Fibroblast of lung (primary cell): ENCODE measurements at places on chromosomes 7 and 10.

DNA sequence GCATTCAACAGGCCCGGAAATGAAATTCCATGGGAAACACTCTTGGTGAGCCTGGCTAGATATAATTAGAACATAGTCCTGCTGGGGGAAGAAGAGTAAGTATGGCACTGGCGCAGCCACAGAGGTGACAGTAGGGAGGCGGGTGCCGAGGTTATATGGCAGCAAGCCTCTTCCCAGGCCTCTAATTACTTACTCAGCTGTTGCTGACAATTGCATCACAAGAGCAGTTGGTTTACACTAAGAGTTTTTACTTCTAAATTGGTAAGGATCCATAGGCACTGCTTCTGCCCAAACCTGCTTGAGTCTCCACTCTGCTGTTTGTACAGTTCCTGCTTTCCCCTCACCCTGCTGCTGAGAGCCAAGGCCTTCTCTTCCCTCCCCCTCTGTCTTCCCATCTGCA is 93.3 kb upstream of the DUSP5 start:
- DNase-seq: peak; percentile 80

GRCh38 chr7:148327379-148327778 is 263.2 kb upstream of the C7orf33 start:
- DNase-seq: no peak

- DNase-seq: no peak
Measured at GRCh38 chr7:148261996-148262688, 328.4 kb upstream of the C7orf33 start.

GRCh38 chr7:64541438-64542359 is 21.2 kb downstream of the ZNF680 start:
- peak; percentile 66 for DNase-seq

- DNase-seq: no peak
Measured at GRCh38 chr7:41084381-41084780, 618.5 kb downstream of the INHBA start.

DNA sequence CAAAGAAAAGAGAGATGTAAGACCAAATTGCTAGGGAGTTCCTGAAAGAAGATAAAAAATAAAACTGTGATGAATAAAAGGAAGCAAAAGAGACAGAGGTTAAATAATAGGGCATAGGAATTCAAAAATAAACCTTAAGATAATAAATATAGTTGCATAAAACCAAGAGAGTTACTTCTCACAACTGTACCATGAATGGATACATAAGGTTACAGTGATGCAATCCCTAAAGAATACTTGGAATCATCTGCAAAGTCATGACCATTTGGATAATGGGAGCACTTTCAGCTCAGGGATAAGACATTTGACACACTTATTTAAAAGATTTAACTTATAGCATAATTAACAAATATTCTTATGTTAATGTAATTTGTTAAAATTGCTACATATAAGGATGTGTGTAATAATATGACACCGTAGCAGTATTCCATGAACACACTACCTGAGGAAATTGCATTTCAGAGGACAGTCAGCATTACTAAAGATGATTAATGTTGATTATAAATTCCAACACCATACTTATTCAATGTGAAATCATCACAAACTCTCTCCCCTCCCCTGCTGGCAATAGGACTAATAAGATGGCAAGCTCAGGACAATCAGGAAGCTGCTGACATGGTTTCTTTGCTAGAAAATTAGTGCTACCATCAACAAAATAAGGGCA is 202.1 kb upstream of the AKR1E2 start:
- peak; percentile 42 for DNase-seq

GRCh38 chr10:75904499-75905283 is 473.3 kb downstream of the LRMDA start:
- no peak for DNase-seq

DNA sequence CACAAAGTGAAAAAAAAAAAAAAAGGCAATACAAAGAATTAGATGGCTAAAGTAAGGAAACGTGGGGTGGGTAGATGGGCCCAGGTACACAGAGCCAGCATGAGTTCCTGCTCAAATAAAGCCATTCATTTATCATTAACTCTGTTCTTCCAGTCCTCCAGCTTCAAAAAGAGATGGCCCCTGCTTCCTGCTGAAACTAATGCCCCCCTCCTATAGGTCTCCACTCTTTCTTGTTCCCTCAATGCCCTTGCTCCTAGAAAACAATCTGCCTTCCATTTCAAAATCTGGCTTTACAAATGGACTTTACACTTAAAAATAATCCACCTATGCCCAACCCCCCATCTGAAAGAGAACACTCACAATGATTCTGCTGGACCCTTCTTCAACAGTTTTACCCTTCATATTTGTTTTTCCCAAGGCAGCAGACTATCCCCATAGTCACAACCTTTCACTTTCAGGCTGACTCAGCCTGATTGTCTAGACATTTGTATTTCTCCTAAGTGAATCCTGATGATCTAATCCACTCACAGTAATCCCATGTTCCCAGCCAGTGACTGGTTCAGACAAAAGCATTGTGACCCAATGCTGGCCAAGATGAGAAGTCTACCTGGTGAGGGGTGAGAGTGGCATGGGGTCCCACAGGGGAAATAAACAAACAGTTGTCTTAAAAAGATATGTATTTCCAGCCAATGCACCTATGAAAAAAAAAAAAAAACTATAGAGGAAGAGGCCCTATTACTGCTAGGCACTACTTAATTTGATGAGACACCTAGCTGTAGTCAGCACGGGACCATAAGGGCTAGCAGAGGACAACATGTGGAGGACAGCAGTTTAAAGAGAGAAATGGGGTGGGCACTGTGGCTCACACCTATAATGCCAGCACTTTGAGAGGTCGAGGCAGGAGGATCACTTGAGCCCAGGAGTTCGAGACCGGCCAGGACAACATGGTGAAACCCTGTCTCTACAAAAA is 74.6 kb upstream of the GRID1 start:
- DNase-seq: peak; percentile 23

DNA sequence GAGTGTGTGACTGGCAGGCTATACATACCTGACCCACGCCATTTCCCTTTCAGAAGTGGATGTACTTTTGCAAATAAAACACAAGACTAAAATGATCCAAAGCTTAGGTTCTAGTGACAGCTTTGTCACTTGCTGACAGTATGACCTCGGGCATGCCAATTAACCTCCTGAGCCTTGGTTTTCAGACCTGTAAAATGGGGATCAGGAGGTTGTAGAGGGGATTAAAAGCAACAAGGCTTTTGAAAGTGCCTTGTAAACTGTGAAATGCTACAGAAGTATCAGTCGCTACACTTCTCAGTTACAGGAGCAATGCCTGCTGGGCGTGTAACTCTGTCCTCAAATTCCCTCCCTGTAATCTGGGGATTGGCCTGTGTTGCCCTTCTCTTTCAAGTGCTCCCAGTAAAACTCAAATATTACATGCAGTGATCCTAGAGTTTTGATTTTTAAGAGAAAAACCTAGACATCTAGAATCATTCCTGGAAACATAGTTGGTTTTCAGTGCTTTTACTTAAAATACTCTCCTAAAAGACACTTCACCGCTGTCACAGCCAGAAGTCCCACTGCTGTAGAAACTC is 8.8 kb upstream of the GRB10 start:
- peak; percentile 18 for DNase-seq

DNA sequence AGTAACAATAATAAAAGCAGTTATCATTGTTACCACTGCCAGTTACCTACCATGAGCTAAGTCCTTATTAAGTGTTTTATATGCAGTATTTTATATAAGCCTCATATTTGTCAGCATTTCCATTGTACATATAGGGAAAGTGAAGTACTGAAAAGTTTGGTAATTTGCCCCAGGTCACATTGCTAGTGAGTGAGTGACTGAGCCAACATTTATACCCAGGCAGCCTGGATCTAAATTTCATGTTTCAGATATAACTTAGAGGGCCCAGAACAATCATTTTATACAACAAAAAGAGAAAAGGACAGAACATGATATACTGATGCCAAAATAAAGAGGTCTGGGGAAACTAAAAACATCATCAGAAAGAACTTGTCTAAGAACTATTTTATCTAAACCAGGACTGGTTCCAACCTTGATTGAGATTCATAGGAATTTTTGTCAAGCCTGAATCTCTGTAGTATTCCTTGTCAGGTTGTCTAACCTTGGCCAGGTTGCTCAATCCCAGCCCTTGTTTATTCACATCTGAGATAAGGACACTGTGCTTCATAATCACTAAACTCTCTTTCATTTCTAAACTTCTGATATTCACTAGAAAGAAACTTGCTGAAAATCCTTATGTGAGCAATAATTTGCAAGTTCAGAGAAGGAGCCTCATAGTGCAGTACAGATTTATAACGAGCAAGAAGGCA is 308.2 kb downstream of the IPMK start:
- DNase-seq: no peak

GRCh38 chr10:102175415-102175814 is 23.2 kb downstream of the NOLC1 start:
- DNase-seq: peak; percentile 20

- DNase-seq: peak; percentile 84
Measured at GRCh38 chr7:140876519-140877248, 48.0 kb downstream of the BRAF start.

- no peak for DNase-seq
Measured at GRCh38 chr7:98807068-98808048, 62.5 kb downstream of the TMEM130 start.

GRCh38 chr10:129120441-129120840 is 346.6 kb upstream of the MGMT start:
- no peak for DNase-seq

DNA sequence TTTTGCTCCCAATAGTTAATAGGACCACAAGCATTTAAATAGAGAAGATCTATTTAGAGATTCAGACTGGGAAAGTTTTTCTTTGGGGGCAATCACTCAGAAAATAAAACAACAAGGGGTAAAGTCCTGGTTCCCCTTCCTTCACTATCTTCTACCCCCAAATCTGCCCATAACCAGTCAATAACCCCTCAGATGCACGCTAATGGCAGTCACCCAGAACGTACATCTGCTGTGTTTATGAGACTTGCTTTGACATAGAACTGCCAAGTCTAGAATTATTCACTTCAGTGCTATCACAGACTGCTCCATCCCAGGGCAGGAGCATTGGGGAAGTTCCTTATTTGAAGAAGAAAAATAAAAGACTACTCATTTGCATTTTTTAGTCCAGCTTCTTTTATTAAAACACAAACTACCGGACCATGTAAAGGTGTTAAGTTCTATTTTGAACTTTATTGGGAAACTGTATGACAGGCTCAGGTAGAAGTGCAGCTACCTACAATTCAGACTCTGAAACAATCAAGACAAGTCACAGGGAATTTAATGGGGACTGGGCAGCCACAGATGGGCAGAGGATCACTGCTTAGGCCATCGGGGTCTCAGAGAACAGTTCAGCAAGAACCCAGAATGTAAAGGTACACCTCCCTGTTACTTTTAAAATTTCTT is 38.4 kb downstream of the ANK3 start:
- DNase-seq: peak; percentile 16

DNA sequence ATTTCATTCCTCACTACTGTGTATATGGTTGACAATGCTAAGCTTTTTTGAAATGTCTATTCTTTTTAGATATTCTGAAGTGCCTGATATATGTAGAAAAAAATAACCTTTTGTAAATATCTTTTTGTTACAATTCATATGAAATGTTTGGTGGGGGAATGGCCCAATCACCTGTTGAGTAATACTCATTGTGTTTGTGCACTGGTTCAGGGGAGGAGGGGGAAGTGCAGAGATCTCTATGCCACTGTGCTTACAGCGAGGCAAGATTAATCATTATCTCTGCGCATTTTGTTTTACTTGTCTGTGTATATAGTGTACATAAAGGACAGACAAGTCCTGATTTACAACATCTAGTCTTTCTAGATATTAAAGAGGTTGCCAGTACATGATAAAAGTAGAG is 25.2 kb downstream of the NUP42 start:
- DNase-seq: no peak

GRCh38 chr7:125927556-125927955 is 997.9 kb upstream of the POT1 start:
- no peak for DNase-seq

DNA sequence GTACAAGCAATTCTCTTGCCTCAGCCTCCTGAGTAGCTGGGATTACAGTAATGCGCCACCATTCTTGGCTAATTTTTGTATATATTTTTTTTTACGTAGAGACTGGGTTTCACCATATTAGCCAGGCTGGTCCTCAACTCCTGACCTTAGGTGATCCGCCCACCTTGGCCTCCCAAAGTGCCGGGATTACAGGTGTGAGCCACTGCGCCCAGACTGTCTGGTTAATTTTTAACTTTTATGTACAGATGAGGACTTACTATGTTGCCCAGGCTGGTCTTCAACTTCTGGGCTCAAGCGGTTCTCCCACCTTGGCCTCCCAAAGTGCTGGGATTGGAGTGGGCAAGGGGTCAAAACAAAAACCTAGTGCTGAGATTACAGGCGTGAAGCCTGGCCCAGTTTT is 101.8 kb downstream of the JMJD1C start:
- no peak for DNase-seq

DNA sequence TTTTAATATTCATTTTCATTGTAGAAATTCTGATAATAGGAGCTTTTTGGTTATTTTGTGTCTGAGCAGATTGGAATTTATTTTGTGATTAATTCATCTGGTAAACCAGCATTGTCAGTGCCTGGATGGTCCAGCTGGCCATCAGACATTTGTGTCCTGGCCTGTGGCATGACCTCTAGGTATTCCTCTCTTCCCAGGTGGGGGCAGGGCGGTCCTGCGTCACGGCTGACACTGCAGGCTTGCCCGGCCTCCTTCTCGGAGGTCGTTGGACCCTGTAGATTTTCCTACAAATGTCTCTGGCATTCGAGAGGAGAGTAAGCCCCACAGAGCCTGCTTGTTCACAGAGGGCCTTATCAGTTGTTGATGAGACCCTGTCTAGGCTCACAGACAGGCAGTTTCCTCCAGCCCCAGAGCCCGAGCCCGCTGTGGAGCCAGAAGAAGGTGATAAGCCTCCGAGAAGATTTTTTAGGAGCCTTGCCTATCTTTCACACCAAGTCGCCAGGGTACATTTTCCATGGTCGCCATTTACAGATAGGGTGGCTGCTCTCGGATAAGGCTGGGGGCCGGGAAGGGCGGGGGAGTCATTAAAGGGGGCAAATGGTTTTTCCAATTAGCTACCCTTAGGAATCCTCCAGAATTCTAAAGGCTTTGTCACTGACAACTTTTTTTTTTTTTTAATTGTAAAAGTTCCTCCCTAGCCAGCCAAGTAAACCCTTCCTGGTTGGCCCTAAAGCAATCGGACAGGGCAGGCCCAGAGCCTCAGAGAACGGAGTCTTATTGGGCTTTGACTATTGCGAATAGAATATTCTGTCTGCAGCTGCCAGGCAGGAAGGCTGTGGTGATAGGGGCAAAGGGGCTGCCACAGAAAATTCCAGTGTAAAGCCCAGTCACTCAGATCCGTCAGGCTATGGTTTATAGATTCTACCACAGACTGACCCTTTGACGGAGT is 78.1 kb upstream of the TBX20 start:
- no peak for DNase-seq

GRCh38 chr10:52368725-52369124 is 54.6 kb downstream of the DKK1 start:
- DNase-seq: no peak
